Activated CD8-positive, alpha-beta T cell treated with anti-CD3 and anti-CD28 coated beads, Interleukin-2, amount 10 ng/mL, durations not matched to agents 7 days and 5 days (primary cell): ENCODE measurements at places on chromosomes 3 and 15. TPM values are rescaled to one million over a fixed set of nuclear protein-coding genes. Genes with fewer than 3 reads are reported as not detected.

TGM5 gene
- 0.31 TPM for total RNA-seq

SAMMSON gene
- not detected for total RNA-seq

FRMD4B gene
- 8.2 TPM for total RNA-seq

AMIGO3 gene
- 0.95 TPM for total RNA-seq

DNA sequence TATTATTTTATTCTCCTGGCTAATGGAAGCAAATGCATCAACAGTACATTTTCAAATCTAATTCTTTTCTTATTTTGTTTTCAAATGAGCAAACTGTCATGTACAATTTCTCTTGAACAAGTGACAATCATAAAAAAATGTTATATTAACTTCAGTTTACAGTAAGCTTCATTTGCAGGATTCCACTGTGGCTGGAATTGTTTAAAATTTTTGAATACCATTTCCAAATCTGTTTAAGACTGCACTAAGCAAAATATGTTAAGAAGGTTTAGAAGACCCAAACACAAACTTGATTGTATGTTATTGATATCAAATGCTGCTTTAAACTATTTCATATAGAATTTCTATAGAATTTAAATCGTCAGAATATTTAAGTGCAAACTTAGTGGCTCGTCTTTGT is 92.8 kb downstream of the ZNF280D start:
- no peaks in the 10 kb centered on the region for H3K27me3 ChIP-seq
- H3K36me3 ChIP-seq: no peaks in the 10 kb centered on the region
- no peak for DNase-seq
- H3K27ac ChIP-seq: no peak overlapping the region
- H3K4me1 ChIP-seq: no peaks in the 10 kb centered on the region

DNA sequence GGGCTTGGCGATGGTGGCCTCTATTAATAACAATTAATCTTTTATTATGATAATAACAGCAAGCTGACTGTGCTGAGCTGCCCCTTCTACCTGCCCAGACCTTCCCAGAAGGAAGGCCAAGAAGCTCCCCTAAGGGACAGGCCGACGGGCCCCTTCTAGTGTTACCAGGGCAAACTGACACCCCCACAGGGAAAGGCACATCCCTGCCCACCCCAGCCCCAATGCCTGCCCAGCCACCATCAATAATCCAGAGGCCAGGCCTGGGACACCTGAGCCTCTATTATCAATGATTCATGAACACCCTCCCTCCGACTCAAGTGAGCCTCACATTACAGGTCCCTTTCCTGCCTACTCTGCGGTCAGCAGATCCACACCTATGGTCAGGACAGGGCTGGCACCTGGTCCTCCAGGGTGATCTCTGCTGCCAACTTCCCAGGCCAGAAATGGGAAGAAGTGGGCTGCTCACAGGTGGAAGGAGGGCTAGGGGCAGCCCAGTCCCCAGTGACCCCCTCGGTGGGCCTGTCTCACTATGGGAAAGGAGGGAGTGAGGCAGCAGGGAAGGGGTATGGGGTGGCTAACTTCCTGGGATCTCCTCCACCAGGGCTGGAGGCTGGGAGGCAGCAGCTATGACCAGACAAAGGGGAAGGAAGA is 1.8 kb downstream of the TWF2 start:
- H3K36me3 ChIP-seq: peaks cover 61% of the 10 kb centered on the region
- H3K27me3 ChIP-seq: no peaks in the 10 kb centered on the region
- peaks cover 76% of the 10 kb centered on the region for H3K4me1 ChIP-seq
- peak overlapping the region; percentile 96 for H3K4me3 ChIP-seq
- H3K27ac ChIP-seq: peak overlapping the region; percentile 71

DNA sequence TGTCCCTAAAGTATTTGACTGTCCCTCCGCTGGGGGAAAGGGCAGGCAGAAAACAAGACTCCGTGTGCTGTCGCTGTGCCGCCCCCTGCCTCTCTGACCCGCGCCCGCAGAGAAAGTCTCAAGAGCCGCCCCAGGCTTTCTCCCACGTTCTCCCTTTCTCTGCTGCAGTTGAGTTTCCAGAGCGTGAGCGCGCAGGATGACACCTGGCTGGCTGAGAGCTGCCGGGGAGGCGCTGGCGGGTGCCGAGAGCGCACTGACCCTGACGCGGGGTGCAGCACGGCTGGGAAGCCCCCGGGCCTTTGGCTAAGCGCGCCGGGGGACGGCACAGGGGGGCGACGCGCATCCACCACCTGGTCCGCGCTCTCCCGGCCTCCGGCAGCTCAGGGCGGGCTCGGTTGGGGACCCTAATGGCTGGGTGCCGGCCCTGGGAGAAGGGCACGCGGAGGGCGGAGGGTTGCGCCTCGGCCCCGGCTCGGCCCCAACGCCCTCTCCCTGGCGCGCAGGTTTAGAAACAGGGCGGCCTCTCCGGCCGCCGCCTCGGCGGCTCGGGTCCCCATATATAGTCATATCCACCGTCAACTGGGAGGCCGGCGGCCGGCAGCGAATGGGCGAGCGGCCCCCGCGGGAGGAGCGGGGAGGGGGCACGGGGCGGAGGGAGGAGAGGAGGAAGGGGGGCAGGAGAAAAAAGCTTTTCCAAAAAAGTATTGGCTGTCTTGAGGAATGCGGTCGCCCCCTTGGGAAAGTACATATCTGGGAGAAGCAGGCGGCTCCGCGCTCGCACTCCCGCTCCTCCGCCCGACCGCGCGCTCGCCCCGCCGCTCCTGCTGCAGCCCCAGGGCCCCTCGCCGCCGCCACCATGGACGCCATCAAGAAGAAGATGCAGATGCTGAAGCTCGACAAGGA is at the start of gene TPM1:
Gene TPM1 (plus strand): TSS at position 774 of the 903 bp plus-strand sequence. CDS start 83 bp downstream, at position 857.
- peaks cover 82% of the 10 kb centered on the region for H3K27me3 ChIP-seq
- DNase-seq: no peak
- H3K4me1 ChIP-seq: peaks cover 6% of the 10 kb centered on the region
- H3K27ac ChIP-seq: no peak within 1 kb of the TSS
- no peaks in the 10 kb centered on the region for H3K36me3 ChIP-seq
- H3K4me3 ChIP-seq: peak within 1 kb of the TSS; percentile 42

GRCh38 chr15:90106522-90107117 is 4.4 kb upstream of the IDH2 start:
- no peak for DNase-seq
- H3K27me3 ChIP-seq: peaks cover 5% of the 10 kb centered on the region
- H3K4me1 ChIP-seq: peaks cover 12% of the 10 kb centered on the region

- peaks cover 44% of the 10 kb centered on the region for H3K4me1 ChIP-seq
- DNase-seq: peak; percentile 95
- peak within 1 kb of the TSS; percentile 95 for H3K27ac ChIP-seq
- peaks cover 26% of the 10 kb centered on the region for H3K36me3 ChIP-seq
- H3K4me3 ChIP-seq: peak within 1 kb of the TSS; percentile 91
- H3K27me3 ChIP-seq: no peaks in the 10 kb centered on the region
These were observed at the start of gene NISCH for GRCh38 chr3:52455283-52456168. Gene NISCH, plus strand, starts transcription at chr3:52455604. Its CDS starts 38 bp downstream, at chr3:52455642.
